ENCODE measurements at places on chromosomes 4 and X.

- DNase-seq: no peak
Measured at GRCh38 chr4:160326110-160326509, 1223.2 kb downstream of the RAPGEF2 start.

GRCh38 chr4:2795893-2796848 is 3.3 kb downstream of the SH3BP2 start:
- no peak for DNase-seq

DNA sequence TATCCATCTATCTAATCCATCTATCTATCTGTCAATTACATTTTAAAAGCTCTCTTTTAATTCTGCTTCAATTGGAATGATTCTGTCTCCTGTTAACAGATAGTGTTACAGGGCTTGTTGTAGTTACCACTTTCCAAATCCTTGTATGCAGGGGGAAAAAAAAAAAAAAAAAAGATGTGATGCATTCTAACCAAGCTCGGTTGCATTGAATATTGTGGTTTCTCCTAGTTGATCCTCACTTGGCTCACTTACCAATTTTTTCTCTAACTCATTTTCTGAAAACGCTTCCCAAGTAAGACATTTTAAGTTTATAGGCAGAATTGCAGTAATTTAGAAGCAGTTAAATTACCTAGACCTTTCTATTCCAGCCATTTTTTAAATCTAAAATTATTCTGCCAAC is 327.9 kb upstream of the PITX2 start:
- no peak for DNase-seq

DNA sequence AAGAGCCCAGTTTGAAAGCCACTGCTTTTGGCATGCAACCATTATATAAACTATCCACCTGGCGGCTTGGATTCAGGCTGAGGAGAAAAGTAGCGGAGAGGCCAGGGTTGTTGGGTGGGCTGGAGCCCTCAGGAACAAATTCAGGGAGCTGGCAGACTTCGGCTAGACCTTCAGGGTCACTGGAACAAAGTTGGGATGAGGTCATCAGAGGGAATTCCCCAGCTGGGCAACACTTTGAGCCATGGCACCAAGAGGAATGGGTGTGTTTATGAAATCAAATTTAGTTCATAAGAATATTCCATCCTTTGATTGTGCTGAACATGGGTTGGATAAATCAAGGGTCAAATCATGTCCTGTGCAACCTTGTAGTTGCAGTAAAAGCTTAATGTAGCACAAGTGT is 22.0 kb downstream of the MTMR1 start:
- no peak for DNase-seq

GRCh38 chr4:174362340-174362739 is 78.6 kb downstream of the CEP44 start:
- no peak for DNase-seq

- no peak for DNase-seq
Measured at GRCh38 chrX:103356858-103357257, 552 bp downstream of the TCEAL9 start.

DNA sequence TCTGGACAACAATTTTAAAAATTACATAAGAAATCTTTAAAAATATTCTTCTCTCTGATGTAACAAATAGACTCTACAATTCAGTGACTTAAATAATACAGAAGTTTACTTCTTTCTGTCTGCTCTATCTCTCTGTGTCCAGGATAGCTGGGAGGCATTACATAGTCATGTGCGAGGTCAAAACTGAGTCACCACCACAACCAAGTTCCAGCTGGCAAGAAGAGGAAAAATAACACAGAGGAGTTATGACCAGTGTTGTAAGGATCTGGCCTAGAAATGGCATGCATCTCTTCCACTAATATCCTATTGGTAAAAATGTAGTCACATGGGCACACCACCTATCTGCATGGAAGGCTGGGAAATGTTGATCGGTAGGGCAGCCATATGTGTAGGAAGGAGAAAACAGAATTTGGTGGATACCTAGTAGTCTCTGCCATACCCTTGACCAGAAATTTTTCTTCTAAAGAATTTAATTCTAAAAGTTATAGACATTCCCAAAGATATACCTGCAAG is 39.4 kb upstream of the WDFY3 start:
- no peak for DNase-seq

GRCh38 chrX:47239199-47239598 is 6.4 kb downstream of the USP11 start:
- no peak for DNase-seq

- DNase-seq: no peak
Measured at GRCh38 chr4:7031558-7032449, 11.4 kb upstream of the TADA2B start.

- no peak for DNase-seq
Measured at GRCh38 chr4:141540643-141541042, 95.7 kb upstream of the IL15 start.

- DNase-seq: no peak
Measured at GRCh38 chr4:169931964-169932363, 94.2 kb downstream of the MFAP3L start.

- no peak for DNase-seq
Measured at GRCh38 chr4:163164591-163164990, 2.1 kb downstream of the NAF1 start.

DNA sequence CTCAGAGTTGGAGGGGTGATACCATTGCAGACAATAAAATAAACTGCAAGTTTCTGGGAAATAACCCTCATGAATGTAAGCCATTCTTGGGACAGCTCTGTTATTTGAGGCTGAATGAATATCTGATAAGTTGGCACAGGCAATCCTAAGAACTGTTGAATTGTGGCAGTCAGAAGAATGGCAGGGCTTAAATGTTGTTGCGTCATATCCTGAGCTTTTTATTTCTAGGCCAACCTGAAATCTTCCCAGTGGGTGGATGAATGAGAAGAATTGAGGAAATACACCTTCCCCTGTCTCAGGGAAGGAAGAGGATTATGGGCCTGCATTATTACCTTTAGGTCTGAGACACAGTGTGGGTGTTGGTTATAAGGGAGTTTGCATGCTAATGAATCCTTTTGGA is 64.4 kb upstream of the C4orf54 start:
- peak; percentile 3 for DNase-seq

DNA sequence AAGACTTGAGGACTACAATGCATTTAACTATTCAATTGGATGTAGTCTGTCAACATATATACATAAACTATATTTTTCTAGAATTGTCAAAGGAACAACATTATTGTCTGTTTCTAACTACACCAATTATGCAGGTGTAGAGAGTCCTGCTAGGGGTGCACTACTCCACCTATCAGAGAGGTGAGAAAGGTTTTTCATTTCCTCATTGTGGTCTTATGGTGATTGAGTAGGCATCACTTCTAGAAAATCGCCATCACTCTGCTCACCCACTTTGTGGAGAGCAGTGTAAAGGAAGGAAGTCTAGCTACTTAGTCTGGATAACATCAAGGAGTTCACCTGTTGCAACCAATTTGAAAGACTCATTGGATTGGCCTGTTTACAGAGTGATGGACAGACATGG is 4.4 kb upstream of the ADH1C start:
- no peak for DNase-seq

DNA sequence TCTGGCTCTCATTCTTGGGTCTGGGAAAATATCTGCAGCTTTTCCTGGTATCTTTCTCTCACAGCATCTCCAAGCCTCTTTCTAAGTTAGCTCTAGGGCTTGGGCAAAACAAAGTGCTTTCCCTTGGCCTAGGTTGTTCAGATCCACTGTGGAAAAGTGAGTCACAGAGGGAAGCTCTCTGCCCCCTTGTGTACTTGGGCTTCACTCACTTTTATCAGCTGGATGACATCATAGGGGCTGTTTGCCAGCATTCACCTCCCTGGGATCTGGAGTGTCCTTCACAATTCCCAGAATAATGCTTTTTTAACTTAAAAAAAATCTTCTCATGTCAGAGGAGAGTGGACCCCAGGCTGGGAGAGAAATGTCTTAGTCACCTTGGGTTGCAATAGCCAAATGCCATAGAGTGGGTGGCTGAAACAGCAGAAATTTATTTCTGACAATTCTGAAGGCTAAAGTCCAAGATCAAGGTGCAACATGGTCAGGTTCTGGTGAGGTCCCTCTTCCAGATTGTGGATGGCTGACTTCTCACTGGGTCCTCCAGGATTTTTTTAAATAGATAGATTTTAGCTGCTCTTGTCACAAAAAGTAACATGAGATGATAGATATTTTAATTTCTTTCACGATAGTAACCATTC is 247.8 kb downstream of the SH2D1A start:
- no peak for DNase-seq

DNA sequence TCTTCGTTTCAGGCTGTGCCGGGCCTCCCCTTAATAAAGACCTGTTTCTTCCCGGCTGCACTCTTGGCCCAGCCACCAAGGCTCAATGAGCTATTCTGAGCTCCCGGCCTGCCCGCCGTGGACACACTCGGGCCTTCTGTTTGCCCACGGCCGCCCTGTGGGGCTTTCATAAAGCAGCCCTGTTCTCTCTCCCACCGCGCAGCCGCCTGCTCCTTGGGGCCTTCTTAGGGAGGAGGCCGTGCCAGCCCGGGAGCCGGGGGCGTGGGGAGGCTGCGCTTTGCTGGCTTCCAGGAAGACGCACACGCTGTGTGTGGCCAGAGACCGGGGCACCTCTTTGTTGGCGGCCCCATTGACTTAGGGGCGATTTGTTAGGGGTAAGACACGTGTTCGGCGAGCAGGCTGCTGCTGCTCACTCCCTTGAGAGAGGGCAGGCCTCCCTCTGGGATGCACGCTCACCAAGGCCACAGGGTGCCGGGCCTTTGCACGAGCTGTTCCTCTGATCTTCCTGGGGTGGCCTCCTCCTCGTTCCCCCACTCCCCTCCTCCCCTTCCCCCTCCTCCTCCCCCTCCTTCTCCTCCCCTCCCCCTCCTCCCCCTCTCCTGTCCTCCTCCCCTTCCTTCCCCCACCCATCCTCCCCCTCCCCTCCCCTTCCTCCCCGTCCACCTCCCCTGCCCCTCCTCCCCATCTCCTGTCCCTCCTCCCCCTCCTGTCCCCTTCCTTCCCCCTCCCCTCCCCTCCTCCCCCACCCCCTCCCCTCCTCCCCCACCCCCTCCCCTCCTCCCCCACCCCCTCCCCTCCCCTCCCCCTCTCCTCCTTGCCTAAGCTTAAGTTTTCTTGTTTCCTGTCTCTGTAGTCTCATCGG is 11.3 kb downstream of the BLOC1S4 start:
- DNase-seq: no peak

GRCh38 chrX:118884552-118885138 is 61.0 kb downstream of the ZCCHC12 start:
- no peak for DNase-seq

- no peak for DNase-seq
Measured at GRCh38 chrX:130025256-130025655, 42.8 kb downstream of the BCORL1 start.

DNA sequence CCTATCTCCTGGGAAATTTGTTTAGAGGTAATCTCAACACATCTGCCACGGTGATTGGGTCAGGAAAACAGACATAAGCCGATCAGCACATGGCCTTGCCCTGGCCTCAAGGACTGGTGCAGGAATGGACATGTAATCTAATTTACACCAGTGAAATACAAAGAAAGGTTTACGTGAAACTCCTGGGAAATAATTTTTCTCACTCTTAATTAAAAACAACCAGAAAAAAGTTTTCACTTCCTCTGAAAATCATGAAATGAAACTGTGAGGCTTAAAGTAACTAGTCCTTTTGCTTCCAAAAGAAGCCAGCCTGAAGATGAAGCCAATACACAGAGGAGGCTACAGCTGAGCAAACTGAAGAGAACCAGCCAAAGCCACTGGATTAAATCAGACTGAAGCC is 154.1 kb upstream of the FAM241A start:
- DNase-seq: no peak

DNA sequence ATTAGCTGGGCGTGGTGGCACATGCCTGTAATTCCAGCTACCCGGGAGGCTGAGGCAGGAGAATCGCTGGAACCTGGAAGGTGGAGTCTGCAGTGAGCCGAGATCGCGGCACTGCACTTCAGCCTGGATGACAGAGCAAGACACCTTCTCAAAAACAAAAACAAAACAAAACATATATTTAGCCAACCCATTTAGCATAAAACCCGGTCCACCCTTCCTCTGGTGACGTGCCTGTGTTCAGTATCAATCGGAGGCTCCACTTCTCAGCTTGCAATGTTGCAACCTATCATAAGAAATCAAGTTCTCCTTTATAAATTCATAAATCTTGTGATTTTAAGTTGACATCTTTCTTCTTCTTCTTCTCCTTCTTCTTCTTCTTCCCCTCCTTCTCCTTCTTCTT is 73.9 kb downstream of the SLC34A2 start:
- DNase-seq: no peak

DNA sequence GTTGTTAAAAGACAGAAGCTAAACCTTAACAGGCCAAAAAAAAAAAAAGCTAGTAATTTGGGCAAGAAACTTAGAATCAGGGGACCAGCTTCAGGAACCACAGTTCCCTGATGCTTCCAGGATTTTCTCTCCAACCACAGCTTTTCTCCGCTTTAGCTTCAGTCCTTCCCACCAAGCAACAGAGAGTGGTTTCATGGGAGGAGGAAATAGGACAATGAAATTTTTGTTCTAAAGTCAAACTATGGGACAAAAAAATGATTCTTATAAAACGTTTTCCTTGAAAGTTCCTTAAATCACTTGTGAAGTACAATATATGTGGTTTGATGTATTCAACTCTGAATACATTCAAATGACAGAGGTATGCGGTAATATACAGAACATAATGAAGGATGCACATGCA is 71.0 kb upstream of the DHX15 start:
- DNase-seq: no peak

DNA sequence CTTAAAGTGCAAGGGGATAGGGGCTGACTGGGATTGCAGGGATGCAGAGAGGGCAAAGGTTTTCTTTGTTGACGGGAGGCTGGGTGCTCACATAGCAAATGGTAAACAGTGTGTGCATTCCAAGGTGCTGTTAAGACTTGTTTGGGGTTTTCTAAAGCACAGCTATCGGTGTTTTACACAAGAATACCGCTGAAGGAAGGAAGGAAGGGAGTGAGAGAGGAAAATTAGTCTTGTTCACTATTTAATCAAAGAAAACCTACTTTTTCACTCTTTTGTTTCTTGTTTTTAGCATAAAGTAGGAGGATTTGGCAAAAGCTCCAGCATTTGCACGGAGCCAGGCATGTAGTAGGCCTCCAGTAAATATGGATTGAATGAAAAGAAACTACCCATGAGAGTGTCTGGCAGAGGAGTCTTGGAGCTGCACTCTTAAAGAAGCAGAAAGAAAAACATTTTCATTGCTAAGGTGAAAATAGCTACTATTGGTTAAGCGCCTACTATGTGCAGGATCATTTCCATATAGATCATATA is 99.7 kb downstream of the FIP1L1 start:
- DNase-seq: no peak

- no peak for DNase-seq
Measured at GRCh38 chr4:82463221-82463620, 32.8 kb downstream of the ENOPH1 start.

DNA sequence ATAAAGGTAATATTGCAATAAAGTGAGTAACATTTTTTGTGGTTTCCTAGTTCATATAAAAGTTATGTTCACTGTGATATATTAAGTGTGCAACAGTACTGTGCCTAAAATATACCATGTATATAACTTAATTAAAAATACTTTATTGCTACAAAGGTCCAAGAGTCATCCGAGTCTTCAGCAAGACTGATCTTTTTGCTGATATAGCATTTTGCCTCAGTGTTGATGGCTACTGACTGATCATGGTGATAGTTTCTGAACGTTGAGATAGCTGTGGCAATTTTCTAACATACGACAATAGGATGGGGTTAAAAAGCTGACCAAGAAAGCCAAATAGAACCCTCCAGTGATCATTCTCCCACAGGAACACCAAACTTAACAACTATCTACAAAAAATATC is 1302.7 kb downstream of the TECRL start:
- DNase-seq: no peak
